ENCODE measurements at places on chromosomes 1 and 21. TPM values are rescaled to one million over a fixed set of nuclear protein-coding genes. Genes with fewer than 3 reads are reported as not detected.

DNA sequence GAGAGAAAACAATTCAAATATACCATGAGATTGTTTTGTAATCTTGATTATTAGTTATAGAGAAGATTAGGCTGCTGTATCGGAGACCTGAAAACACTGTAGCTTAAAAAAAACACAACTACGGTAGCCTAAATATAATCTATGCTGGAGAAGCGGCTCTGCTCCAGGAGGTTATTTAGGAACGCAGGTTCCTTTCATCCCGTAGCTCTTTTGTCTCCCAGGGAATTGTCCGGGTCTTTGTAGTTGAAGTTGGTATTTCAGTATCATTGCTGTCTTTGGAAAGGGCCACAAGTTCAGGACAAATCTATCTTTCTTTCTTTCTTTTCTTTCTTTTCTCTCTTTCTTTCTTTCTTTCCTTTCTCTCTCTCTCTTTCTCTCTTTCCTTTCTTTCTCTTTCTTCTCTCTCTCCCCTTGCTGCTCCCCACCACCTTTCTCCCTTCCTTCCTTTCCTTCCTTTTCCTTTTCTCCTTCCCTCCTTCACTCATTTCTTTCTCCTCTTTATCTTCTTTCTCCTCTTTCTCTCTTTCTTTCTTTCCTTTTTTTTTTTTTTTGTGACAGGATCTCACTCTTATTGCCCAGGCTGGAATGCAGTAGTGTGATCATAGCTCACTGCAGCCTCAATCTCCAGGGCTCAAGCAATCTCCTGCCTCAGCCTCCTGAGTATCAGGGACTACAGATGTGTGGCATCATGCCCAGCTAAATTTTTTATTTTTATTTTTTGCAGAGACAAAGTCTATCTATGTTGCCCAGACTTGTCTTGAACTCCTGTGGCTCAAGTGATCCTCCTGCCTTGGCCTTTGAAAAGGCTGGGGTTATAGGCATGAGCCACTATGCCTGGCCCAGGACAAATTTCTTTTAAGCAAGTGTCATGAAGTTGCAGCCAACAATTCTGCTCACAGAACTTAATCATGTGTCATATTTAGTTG lies 10.9 kb upstream of the NFIA start:
- H3K27ac ChIP-seq: no peak overlapping the region
- no peak for DNase-seq
- no peaks in the 10 kb centered on the region for H3K27me3 ChIP-seq

- no peak for DNase-seq
- H3K4me1 ChIP-seq: no peaks in the 10 kb centered on the region
- H3K4me3 ChIP-seq: no peak overlapping the region
- H3K27ac ChIP-seq: no peak overlapping the region
- H3K27me3 ChIP-seq: no peaks in the 10 kb centered on the region
Measured at GRCh38 chr1:168567007-168567406, 9.4 kb upstream of the XCL1 start.

DNA sequence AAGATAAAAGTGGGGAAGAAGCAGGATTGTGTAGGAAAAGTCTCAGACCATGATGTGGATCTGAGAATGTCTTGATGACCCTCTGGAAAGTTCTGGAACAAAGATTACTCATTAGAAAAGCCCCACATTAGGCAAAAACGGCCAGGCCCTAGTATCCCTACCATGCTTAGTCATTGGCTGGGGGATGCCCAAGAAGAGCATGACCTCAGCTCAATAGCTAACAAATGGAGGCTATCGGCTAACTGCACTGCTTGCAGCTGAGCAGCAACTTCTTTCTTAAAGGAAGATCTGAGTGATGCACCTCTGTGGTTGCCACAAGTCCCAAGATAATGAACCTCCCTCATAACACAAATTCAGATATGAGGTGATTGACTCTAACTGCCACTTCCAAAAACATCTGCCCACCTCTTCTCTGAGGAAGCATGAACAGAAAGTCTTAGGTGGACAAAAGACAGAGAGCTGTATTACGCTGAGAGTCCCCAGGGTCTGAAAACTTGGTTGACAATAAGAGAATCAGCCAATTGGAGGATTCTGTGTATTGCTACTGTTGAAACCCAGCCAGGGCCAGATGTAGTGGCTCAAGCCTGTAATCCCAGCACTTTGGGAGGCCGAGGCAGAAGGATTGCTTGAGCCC lies 64.6 kb upstream of the AK4 start:
- no peaks in the 10 kb centered on the region for H3K4me1 ChIP-seq
- no peak overlapping the region for H3K27ac ChIP-seq
- no peak for DNase-seq
- H3K36me3 ChIP-seq: no peaks in the 10 kb centered on the region
- H3K27me3 ChIP-seq: peaks cover 13% of the 10 kb centered on the region

DNA sequence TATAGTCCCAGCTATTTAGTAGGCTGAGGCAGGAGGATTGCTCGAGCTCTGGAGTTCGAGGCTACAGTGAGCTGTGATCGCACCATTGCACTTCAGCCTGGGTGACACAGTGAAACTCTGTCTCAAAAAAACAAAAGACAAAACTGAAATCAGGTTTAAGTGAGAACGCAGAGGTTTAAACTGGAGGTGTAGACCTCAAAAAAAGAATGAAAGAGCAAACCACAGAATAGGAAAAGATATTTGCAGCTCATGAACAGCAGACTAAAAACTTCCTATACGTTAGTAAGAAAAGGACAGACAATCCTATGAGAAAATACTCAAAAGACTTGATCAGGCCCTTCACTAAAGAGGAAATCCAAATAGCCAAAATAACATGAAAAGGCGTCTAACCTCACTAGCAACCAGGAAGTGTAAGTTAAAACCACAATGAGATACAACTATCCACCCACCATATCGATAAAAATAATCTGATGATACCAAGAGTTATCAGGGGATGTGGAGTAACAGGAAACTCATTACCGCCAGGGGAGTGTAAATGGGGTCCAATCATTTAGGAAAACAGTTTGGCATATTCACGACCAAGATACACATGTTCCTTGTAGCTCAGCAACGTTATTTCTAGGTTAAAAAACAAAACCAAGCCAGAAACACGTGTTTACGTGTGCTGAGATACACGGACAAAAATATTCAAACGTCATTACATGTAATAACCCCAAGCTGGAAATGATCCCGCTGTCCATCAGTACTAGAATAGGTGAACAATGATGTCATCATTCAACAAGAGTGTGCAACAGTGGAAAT lies 9.8 kb downstream of the TNFRSF9 start:
- peaks cover 19% of the 10 kb centered on the region for H3K27me3 ChIP-seq
- H3K4me3 ChIP-seq: no peak overlapping the region
- H3K4me1 ChIP-seq: no peaks in the 10 kb centered on the region
- no peak overlapping the region for H3K27ac ChIP-seq
- no peak for DNase-seq

DNA sequence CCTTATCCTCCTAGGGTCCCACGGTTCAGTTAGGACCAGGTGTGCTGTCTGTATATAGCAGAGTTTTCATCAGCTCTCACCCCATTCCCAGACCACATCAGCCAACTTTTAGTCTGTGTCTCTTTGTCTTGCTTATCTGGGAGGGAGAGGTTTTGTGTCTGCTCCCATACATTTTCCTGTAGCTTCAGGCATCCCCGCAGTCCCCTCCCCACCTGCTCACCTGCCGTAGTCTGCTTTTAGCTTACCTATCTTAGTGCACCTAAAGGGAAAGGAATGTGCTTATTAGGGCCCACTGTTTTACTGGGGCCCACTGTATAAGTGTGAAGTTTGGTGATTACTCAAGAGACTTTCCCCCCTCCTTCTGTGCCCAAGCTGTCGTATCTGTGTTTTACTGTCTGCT lies 225.1 kb downstream of the PLA2G4A start:
- H3K36me3 ChIP-seq: no peaks in the 10 kb centered on the region
- DNase-seq: no peak
- H3K27ac ChIP-seq: no peak overlapping the region

DNA sequence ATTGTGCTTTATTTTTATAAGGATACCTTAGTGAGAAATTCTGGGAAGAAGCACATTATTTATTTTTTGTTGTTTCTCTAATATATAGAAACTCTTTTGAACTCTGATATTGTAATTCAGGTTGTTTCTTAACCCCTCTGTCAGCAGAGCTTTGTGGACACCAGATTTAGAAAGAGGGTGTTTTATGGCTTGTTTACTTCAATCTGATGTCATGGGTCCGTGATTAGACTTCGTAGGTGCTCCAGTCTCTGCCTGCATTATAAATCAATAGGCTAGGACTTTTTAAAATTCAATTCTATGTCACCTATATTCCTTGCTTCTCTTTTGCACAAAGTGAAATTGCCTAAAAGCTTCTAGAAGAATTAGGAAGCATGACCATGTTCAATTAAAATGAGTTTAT lies 47.3 kb upstream of the CCDC190 start:
- H3K27me3 ChIP-seq: no peaks in the 10 kb centered on the region
- no peak overlapping the region for H3K27ac ChIP-seq
- DNase-seq: no peak
- no peaks in the 10 kb centered on the region for H3K36me3 ChIP-seq

GRCh38 chr1:32718527-32718926 lies 16.0 kb upstream of the SYNC start:
- H3K4me1 ChIP-seq: peaks cover 6% of the 10 kb centered on the region
- H3K4me3 ChIP-seq: no peak overlapping the region
- DNase-seq: no peak
- no peaks in the 10 kb centered on the region for H3K27me3 ChIP-seq

DNA sequence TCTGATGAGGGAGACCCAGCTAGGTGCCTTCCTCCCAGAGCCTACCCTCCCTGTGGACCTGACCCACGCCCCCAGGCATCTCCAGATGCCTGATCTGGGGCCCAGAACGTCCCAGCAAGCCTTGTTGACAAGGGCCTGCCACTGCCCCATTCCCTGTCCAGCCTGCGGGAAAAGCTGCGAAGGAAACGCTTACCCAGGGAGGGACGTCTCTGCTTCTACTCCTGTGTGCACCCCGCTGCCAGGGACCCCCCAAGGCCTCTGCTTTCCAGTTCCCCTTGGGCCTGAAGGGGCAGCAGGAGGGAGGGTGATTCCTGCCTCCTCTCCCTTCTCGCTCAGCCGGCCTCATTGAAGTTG lies 11.6 kb upstream of the CLSTN1 start:
- H3K4me3 ChIP-seq: no peak overlapping the region
- no peaks in the 10 kb centered on the region for H3K36me3 ChIP-seq
- no peaks in the 10 kb centered on the region for H3K4me1 ChIP-seq
- H3K27me3 ChIP-seq: no peaks in the 10 kb centered on the region
- no peak overlapping the region for H3K27ac ChIP-seq

DNA sequence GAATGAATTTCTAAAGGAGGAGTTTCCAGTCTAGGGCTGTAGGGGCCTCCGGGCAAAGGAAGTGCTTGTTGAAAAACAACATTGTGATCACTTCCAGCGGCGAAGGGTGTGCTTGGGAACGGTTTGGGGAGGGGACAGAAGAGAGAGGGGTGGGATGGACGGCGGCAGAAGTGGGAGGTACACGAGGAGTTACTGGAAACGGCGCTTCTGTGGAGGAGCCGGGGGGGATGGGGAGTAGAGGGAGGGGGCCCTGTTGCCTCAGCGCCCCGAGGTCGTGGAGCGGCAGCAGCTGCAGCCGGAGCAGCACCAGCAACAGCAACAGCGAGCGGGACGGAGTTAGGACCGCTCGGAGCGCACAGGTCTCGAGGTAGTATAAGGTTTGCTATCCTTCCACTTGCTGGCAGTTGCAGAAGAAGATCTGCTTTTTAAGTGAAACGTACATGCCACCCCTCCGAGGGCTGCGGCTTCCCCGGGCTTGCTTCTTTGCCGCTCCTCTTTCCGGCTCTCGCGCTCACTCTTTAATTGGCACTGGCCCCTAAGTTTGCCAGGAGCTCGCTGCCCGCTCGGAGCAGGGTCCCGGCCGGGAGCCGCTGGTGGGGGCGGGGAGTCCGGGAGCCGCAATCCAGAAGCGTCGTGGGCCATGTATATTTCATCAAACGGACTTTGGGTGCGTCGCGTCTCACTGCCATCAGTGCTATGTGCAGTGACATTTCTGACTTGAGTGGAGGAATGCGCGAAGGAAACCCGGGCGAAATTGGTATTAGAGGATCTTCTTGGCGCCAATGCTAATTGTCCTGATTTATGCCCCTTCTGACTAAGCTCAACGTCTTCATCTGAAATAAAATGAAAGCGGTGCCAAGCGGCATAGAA lies 771 bp upstream of the NTNG1 start:
- H3K4me1 ChIP-seq: peaks cover 12% of the 10 kb centered on the region
- no peak overlapping the region for H3K4me3 ChIP-seq
- H3K27me3 ChIP-seq: peaks cover 6% of the 10 kb centered on the region
- H3K27ac ChIP-seq: no peak overlapping the region
- no peak for DNase-seq

- no peaks in the 10 kb centered on the region for H3K27me3 ChIP-seq
- H3K36me3 ChIP-seq: no peaks in the 10 kb centered on the region
- DNase-seq: no peak
- H3K27ac ChIP-seq: no peak overlapping the region
- H3K4me1 ChIP-seq: no peaks in the 10 kb centered on the region
- no peak overlapping the region for H3K4me3 ChIP-seq
Measured at GRCh38 chr1:4422504-4423289, 231.7 kb upstream of the AJAP1 start.

GRCh38 chr1:87111659-87112371 lies 197.4 kb downstream of the HS2ST1 start:
- H3K27me3 ChIP-seq: no peaks in the 10 kb centered on the region
- no peak for DNase-seq

DNA sequence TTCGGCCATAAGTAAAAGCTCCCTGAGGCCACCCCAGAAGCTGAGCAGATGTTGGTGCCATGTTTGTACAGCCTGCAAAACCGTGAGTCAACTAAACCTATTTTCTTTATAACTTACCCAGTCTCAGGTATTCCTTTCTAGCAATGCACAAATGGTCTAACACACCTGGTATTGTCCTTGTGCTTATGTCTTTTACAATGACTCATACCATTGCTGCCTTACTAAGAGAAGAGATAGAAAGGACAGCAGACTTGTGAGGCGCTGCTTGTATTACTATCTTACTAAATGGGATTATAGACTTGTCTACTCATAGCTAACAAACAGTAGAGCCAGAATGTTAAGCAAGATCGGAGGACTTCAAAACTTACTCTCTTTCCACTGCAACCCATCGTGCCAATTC lies 18.5 kb upstream of the CYYR1 start:
- no peak overlapping the region for H3K4me3 ChIP-seq
- H3K36me3 ChIP-seq: no peaks in the 10 kb centered on the region
- no peaks in the 10 kb centered on the region for H3K27me3 ChIP-seq
- DNase-seq: no peak

DNA sequence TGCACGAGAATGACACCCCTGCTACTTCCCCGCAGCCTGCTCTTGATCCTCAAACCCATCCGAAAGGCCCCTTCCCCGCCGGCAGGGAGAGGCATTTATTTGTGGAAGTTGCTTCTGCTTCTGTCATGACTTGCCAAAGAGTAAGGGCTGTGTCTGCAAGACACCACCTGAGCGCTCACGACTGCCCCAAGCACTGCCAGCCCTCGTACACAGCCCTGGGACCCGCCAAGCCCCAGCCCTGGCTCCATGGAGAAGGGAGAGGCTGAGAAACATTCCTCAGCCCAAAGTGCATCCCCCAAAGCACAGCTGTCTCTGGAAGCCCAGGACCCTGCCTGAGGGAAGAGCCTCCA lies 6.3 kb upstream of the TPRG1L start:
- H3K27ac ChIP-seq: no peak overlapping the region
- no peak for DNase-seq
- peaks cover 12% of the 10 kb centered on the region for H3K4me1 ChIP-seq
- H3K36me3 ChIP-seq: no peaks in the 10 kb centered on the region

NPHS2 gene
- total RNA-seq: not detected

AQP10 gene
- not detected for total RNA-seq

CHRM3 gene
- total RNA-seq: 1.7 TPM

EFNA3 gene
- 1.6 TPM for total RNA-seq
